NCI-H1105 (cell line): ENCODE measurements at places on chromosomes 5 and 9.
A peak's percentile ranks its signal among the peaks of the same experiment; 100 is the strongest.

GRCh38 chr9:105921057-105921726, 226.9 kb downstream of the TMEM38B start:
- no peak for DNase-seq

GRCh38 chr5:112694853-112695709, 42.6 kb upstream of the APC start:
- no peak for DNase-seq

DNA sequence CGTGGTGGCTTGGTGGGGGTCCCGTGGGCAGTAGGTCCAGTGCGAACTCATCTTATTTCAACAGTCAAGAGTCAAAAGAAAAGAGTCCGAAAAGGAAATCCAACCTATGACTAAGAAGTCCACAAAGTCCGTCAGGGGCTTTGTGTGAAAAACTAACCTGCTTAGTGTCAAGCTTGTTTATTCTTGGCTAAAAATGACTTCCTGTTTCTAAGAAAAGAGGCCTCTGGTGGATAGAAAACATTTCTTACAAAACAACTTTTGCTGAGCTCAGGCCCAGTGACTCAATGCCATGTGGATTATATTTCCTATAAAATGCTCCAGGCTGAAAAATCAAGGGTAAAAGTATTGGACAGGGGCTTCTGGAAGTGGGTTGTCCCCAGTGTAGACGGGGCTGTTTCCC, 105.9 kb downstream of the GADD45G start:
- no peak for DNase-seq

GRCh38 chr5:74424162-74424868, 216.2 kb downstream of the ENC1 start:
- no peak for DNase-seq

DNA sequence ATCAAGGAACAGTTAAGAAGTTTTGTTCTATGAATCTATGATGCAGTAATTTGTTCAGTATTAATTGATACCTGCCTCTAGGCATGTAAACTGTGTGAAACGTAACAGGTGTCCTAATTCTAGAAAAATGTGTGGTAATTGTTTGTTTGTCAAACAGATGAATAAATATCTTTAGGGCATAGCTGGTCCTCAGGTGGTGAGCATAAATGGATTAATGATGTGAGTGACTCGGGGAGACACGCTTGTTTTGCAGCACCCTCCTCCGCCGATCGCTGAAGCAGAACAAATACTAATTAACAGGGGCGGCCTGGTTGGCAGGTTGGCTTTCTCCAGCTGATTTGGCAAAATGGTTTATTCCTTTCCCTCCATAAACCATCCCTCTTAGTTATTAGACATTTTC, 88.8 kb downstream of the TLE4 start:
- peak; percentile 74 for DNase-seq

DNA sequence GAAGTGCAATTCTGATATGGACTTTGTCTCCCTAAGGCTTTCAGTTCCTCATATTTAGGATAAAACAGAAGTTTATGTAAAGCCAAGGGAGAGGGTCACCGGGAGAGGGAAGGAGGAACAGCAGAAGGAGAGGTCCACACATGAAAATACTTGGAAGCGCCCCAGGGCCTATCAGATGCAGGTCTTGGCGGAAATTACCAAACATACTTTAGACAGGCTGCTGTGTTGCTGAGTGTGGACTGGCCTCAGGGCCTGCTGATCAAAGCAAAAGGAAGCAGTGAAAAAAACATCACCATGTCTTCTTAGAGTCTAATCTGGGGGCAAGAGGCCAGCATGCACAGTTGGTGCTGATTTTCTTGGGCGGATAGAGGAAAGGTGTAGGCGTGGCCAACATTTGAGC, 14.1 kb upstream of the NTRK2 start:
- DNase-seq, result no peak

GRCh38 chr5:111859533-111860270, 102.7 kb upstream of the NREP start:
- no peak for DNase-seq

DNA sequence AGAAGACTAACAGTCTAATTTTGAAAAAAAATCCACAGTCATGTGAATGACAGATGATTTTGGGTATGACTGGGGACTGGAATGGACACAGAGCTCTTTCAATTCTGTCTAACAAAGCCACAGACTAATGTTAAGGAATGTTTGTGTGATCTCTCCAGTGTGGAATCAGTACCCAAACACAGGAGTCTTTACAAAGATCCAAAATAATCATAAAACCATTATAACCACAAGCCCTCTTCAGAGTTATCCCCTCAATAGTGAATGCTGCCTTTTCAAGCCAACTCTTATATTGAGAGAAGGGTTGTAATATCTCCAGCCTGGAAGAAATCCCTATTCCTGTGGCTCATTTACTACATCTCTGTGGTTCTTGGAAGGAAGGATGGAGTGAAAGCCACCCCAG, 552.0 kb upstream of the CLINT1 start:
- no peak for DNase-seq

DNA sequence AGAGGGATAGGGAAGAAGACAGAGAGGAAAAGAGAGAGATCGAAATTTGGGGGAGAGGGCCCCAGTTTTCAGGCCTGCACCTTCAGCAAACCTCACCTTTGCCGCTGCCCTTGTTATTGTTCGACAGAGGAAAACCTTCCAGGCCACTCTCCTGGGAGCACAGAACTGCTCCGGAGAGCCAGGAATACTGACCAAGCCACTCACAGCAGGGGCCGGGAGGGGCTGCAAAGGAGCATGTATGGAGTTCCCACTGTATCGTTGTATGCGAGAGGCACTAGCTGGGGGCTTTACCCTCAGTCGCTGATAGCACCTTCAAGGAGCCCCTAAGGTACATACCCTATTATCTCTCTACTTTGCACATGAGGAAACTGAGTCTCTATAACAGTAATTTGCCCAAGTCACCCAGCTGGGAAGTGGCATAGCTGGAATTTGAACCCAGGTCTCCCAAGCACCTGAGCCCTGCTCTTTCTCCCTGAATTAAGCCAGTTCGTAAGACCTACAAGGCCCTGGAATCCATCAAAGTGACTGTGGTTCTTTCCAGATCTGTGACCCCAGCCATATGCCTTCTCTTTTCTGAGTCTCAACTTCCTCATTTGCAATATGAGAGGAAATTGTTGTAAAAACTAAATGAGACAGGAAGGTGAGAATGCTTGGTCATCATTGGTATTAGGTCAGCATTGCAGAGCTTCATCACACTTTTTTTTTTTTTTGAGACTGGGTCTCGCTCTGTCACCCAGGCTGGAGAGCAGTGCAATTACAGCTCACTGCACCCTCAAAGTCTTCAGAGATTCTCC, 21.0 kb upstream of the FOXE1 start:
- no peak for DNase-seq
